ENCODE measurements at places on chromosomes 5 and 9.
A peak's percentile ranks its signal among the peaks of the same experiment; 100 is the strongest.

- DNase-seq: peak; percentile 43
Observed at GRCh38 chr5:58462623-58463230, 2.8 kb upstream of the PLK2 start.

DNA sequence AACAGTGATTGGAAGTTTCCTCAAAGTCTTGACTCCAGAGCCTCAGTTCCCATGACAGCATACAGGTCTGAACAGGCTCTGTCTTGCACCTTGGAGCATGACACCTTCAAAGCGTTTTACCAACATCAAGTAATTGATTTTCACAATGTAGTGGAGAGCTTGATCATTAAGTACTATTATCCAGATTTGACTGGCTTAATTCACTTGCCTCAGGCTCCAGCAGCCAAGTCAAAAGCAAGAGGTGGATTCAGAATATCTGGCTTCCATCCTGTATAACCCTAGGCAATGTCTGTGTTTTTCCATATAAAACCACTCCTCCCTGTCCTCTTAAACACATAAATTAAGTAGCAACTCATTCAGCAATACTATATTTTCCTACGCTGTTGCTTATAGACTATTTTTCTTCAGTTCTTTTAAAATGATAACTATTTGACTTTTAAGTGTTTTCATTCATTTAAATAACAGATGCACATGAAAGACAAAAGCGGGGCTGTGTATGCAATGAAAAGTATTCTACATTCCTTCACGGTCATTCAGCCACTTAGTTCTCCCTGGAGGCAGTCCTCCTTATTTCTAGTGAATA is 150.8 kb upstream of the RANBP3L start:
- no peak for DNase-seq

DNA sequence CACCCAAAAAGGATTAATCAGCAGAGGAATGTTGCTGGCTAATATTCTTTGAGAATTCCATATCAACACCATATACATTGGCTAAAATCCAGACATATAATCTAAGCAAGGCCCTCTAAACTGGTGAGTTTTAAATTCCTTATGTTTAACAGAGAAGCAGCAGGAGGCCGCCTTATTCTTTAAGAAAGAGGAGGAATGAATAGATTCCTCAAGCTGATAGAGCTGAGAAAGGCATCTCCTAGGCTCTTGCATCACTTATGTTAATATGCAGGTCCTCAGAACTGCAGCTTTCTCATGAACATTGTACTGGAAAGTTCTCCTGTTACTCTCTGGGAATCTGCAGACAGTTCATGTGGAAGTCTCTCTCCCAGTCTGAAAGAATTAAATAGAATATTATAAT is 20.1 kb upstream of the SMARCA2 start:
- no peak for DNase-seq

DNA sequence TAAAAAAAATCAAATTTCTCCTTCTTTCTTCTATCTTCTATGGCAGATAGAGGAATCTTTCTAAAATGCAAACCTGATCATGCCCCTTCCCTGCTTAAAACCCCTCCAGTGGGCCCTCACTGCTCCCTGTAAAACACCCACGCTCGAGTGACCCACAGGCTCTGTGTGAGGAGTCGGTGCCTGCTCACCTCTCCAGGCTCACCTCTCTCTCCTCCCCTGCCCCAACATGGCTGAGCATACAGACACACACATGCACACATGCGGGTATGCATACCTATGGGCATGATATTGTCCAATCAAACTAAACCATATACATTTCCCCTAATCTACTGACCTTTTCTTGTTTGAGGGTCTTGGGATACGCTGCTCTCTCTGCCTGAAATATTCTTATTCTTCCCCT is 40.8 kb upstream of the COL15A1 start:
- no peak for DNase-seq

Data from femur (tissue), 1 donor.